GM19239 (cell line): ENCODE measurements at places on chromosomes 6 and 20.

DNA sequence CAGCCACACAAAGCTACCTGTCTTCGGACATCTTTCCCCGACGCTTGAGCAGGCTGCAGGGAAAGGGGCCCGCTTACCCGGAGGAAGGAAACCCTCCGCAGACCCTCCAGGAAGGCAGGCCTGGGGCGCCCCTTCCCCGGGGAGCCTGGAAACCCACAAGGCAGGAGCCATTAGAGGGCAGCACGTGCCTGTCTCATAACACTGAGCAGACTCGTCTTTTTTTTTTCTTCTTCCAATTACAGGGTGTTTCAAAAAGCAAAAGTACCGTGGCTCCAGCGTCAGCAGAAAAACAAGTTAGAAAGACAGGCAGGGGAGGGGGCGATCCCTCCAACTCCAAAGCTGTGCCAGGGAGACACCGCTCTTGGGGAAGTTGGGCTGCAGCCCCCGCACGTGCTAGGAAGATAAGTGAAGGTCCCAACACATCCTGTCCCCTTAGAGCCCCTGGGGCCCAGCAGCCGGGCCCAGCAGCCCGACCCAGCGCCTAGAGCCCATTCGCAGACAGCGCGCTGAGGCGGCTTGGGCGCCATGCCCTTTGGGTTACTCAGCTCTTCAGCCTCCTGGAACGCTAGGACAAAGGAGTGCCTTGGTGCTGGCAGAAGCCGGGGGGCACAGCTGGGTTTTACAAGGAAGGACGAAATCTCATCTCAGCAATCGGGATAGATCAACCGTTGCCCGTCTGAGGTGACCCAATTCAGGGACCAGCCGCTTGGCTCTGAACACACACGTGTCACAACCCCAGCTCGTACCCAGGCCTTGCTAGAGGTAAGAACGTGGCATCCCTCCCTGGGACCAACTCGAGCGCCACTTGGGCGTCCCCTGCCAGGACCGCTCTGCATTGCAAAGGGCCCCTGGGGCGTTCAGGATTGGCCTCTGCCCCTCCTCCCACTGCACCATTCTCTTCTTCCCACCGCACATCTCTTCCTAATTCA, 136.3 kb downstream of the LY86 start:
- DNase-seq, result no peak

GRCh38 chr6:4287811-4288244, 152.5 kb upstream of the ECI2 start:
- no peak for DNase-seq

DNA sequence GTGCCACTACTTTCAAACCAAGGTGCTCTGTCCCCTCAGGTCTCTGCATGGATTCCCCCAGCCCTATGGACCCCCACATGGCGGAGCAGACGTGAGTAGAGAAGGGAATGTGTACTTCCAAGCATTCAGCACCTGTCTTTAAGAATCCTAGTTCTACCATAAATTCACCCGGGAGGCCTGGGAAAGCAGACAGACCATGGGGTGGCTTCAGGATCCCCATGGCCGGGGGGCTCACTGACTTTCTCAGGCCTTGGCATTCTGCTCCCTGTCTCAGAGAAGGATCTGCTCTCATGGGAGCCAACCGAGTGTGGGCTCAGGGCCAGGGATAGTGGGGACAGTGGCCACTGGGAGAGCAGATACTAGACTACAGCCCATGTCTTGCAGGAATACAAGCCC, 2.3 kb downstream of the CDC25B start:
- DNase-seq, result no peak

DNA sequence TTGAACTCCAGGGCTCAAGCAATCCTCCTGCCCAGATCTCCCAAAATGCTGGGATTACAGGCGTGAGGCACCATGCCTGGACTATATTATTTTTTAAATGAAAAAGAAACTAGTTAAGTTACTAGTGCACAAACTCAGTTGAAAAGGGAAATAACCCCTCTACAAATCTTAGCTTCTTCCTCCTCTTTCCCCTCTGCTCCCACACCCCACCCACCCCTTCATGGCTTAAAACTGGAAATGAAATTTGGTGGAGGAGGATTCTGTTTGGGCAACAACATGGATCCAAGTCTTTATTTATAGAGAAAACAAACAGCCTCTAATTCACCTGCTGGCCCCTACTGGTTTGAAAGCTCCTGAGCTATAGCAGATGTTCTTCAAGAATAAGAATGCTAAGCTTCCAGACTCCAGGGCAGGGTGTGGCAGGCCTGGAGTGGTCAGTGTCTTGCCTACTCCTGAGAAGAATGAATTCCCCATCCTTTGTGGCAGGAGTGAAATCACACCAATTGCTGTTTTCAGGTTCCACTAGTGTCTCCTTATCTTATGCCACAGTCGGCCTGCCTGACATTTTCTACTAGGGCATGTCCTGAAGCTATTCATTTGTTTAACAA, 73.5 kb downstream of the ZFP64 start:
- no peak for DNase-seq

DNA sequence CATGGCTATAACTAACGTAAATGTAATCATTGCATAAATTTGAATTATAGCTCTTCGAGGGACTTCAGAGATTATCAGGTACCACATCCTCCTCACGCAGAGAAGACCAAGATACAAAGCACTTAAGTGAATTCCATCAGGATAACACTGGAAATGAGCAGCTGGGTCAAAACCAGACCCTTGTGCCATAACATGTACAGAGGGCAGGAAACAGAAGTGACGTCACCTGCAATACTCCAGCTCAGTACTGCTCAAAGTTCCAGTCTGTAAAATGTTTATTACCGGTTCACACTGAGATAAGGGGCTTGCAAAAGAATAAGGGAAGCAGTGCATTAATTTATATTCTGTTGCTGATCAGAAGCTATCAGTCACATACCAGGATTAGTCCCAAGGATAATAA, 45.8 kb downstream of the RGS17 start:
- no peak for DNase-seq

DNA sequence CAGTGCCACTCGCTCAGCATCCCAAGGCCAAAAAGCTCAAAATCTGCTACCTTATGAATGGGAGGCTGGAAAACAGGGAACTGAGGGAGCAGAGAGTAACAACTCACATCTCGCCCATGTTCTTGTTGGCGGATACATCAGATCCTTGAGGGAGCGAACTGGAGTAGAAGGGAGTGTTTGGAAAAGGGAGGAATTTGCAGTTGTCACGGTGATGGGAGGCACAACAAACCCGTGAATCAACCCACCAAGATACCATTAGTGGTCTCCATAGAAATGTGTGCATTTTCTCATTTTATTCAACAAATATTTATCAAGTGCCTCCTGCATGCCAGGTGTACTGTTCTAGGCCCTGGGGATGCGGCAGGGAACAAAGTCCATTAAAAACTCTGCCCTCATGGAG, 212.1 kb downstream of the EYA2 start:
- no peak for DNase-seq

GRCh38 chr20:753136-753535, 15.2 kb downstream of the SLC52A3 start:
- no peak for DNase-seq

- peak; percentile 84 for DNase-seq
Measured at GRCh38 chr6:41072836-41073202, at the start of gene NFYA. Gene NFYA (plus strand): TSS chr6:41072974. CDS start chr6:41079090, 6,116 bp downstream.

GRCh38 chr20:58611236-58612030, 39.6 kb upstream of the STX16 start:
- DNase-seq, result no peak

GRCh38 chr6:134472046-134472445, 154.1 kb upstream of the SGK1 start:
- DNase-seq, result no peak

GRCh38 chr6:108564178-108564577, 3.5 kb downstream of the FOXO3 start:
- no peak for DNase-seq

GRCh38 chr6:151740820-151741219, 66.7 kb upstream of the ESR1 start:
- no peak for DNase-seq

DNA sequence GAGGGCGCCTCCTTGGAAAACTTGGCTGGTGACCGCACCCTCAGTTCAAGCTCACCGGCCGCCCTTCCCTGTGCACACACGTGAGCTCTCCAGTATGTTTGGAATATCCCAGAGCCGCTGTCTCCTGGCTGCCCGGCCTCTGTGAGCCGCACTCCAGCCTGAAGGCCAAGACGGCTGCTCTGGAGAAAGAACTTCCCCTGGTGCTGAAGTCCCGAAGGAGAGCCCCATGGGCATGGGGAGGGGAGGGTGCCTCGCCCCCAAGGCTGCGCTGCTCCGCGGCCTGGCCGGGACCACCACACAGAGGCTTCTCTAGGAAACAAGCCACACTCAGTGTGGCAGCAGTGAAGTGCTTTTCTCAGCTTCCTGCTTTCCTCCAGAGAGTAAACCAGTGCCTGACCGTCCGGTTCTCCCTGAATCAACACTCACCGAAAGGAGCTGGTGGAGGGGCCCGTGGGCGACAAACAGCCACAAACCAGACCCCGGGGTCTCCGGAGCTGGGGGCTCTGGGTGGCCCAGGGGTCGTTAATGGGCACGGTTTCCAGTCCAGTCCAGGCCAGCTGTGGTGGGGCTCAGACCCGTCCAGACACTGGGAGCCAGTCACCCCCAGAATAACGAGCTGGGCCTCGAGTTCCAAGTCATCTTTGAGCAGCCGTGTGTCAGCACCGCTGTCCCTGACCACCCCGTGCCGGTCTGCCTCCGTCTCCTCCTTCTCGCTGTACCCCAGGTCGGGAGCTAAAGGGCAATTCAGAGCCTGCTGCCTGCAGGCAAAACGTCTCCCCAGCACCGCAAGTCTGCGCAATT, 87.4 kb upstream of the BHLHE23 start:
- no peak for DNase-seq

- DNase-seq, result no peak
Measured at GRCh38 chr6:31794866-31795615, 511 bp downstream of the VARS1 start.

DNA sequence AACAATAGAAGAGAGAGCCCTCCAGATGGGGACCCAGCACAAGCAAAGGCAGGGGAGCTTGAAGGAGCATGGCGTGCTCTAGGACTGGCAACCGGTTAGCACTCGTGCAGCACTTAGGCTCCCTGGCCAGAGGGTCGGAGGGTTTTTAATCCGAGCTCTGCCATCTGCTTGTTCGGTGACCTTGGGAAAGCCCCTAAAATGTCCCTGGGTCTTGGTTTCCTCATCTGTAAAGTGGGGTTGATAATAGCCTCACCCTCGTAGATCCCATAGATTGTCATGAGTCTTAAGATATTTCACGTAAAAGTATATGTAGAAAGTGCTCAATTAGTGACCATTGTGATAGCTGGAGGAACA, 16.6 kb upstream of the HCK start:
- no peak for DNase-seq

- DNase-seq, result no peak
Measured at GRCh38 chr20:62309947-62310756, 7.4 kb downstream of the ADRM1 start.

DNA sequence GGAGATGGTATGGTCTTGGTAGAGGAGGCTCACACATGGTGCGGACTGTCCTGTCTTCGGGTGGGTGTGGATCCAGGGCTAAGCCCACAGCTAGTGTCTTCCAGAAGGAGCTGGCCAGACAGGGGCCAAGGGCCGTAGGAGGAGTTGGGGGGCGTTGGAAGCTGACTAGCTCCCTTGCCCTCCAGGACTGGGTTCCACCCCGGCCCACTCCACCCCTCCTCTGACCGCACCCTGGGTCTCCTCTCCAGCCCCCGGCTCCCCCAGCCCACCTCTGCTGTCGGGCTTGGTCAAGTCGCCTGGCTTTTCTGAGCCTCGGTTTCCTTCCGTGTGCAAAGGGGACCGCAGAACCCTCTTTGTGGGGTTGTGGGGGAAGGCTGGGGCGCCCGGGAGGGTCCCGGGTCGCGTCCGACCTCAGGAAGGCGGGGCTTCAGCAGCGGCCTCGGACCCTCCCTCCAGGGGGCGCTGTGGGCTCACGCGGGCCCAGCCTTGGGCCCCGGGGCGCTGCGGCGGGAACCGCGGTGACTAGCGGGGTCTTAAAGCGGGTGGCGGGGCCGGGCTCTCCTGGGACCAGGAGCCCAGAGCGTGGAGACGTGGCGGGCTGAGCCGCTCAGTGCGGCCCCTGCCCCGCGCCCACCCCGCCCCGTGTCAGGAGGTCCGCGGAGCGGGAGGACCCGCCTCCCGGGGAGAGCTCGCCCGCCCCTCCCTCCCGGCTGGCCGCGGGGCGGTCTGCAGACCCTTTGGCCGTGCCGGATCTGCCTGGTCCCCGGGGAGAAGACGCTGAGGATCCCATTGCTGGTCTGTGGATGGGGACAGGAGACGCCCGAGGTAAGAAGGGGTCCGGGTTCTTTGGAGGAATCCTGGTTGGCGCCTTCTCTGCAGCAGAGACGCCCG, 5.4 kb downstream of the NPBWR2 start:
- DNase-seq, result peak; percentile 77

GRCh38 chr6:128558924-128559323, 38.5 kb upstream of the PTPRK start:
- DNase-seq, result no peak

GRCh38 chr20:4937407-4938319, 63.6 kb downstream of the SLC23A2 start:
- DNase-seq, result no peak

- no peak for DNase-seq
Measured at GRCh38 chr20:51831866-51832265, 29.5 kb upstream of the SALL4 start.

- DNase-seq, result no peak
Measured at GRCh38 chr6:139230391-139230840, 61.4 kb downstream of the TXLNB start.

DNA sequence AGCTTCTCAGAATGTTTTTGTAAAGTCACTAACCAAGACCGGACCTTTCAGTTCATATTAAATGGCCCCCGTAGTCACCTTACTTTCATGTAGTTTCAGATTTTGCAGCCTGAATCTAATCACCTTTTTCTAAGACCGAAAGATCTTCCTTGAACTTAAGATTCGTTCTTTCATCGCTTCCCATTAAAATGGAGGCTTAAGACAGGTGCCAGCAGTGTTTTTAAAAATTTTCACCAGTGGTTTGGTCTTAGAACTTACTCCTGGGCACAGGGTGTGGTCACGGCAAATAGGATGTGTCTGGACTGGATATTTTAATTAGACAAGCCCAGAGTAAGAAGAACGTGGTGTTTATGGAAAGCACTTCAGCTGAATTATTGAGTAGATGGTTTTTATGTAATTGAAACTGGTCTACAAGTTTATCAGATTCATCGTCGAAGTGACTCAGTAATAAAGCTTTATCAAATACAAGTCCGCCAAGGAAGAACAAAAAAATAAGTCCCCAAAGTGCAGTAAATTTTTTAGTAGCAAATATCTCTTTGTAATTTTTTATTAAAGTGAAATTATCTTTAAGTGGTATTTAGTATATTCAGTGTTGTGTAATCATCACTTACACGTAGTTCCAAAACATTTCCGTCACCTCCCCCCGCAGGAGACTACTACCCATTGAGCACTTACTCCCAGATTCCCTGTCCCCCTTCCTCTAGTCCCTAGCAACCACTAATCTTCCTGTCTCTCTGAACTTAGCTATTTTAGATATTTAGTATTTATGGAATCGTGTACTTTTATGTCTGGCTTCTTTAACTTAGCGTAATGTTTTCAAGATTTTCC, 868 bp downstream of the SRSF3 start:
- DNase-seq, result no peak
